ENCODE measurements at places on chromosomes 7 and 10.

- no peak for DNase-seq
Measured at GRCh38 chr7:27678617-27679260, 16.1 kb upstream of the HIBADH start.

GRCh38 chr7:27111042-27111750, 8.7 kb upstream of the HOXA2 start:
- no peak for DNase-seq

GRCh38 chr7:41882745-41883420, 180.0 kb upstream of the INHBA start:
- no peak for DNase-seq

- no peak for DNase-seq
Measured at GRCh38 chr10:2026936-2027335, 289.6 kb upstream of the ADARB2 start.

DNA sequence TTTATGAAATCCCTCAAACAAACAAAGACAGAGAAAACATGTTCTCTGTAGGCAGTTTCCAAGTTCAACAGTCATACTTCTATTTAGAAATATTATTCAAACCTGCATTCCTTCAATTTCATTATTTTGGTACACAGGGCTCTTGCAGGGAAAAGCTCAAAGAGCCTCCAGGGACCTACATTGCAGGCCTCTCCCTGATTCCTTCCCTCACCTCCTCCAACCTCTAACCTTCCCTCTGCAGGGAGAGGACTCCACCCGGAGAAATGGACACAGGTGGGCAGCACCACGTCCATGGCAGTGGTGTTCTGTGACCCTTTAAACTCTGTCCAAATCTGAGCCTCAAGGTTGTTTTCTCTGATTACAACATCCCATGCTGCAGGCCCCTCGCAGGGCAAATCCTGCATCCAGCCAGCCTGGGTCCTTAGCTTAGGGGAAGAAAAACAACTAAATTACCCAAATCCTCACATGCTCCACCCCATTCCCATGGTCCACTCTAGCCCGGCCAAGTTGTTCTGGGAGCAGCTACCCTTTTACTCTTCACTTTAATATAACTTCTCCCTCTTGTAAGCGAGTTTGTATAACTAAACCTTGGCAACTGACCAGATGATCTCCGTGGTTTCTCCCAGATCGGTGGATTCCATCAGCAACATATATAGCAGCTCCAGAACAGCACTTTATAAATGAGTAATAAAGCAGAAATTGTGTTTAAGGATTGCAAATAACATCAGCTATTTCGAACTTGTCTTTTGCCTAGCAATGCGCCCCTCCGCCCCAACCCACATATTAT, 129.8 kb downstream of the CUBN start:
- no peak for DNase-seq

DNA sequence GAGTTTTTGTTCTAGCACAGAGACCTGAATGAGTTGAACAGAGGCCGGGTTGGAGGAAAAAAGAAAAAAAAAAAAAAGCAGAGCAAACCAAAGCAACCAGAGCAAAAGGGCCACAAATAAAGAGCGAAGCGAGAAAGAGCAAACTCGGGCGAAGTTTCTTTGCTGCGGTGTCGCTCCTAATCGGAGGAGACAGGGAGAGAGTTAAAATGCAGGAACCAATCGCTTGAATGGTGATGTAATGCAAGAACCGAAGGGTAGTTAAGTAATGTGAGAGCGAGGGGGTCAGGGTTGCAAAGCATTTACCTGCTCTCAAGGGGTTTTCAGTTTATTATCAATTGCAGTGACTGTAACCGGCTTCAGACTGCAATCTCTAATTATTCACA, 271.7 kb downstream of the TRIL start:
- peak; percentile 75 for DNase-seq

- DNase-seq, result no peak
Measured at GRCh38 chr7:128042012-128042411, 10.8 kb upstream of the LRRC4 start.

DNA sequence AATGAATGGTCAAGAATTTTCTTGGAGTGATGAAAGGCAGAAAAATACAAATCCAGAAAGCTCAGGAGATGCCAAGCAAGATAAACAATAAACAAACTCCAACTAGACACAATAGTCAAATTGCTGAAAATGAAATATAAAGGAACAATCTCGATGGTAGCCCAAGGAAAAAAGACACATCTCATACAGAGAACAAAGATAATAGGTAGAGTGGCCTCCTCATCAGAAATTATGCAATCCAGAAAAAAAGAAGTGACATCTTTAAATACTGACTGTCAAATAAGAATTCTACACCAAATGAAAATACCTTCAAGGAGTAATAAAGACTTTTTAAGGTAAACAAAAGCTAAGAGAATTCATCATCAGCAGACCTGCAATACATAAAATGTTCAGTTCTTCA, 150.4 kb downstream of the ANK3 start:
- DNase-seq, result no peak

GRCh38 chr10:33145451-33146188, 187.6 kb upstream of the ITGB1 start:
- no peak for DNase-seq

DNA sequence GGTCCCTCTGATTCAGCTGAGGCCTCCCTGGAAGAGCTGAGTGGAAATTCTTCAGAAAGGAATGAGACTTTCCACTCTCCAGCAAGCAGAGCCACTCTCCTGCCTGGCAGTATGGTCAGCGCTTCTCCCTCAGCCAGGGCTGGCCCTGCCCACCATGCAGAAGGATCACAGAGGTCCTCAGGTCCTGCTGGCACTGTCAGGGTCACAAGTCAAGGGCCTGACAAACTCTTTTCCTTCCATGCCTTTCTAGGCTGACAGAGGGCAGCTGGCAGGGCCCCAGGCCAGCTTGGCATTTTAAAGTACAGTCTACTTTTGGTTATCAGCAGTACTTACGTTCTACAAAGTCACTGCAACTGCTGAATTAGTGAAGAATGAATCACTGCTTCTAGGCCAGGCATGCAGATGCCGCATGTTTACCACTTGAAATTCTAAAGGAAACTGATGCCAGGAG, 119.3 kb upstream of the FRMD4A start:
- no peak for DNase-seq

DNA sequence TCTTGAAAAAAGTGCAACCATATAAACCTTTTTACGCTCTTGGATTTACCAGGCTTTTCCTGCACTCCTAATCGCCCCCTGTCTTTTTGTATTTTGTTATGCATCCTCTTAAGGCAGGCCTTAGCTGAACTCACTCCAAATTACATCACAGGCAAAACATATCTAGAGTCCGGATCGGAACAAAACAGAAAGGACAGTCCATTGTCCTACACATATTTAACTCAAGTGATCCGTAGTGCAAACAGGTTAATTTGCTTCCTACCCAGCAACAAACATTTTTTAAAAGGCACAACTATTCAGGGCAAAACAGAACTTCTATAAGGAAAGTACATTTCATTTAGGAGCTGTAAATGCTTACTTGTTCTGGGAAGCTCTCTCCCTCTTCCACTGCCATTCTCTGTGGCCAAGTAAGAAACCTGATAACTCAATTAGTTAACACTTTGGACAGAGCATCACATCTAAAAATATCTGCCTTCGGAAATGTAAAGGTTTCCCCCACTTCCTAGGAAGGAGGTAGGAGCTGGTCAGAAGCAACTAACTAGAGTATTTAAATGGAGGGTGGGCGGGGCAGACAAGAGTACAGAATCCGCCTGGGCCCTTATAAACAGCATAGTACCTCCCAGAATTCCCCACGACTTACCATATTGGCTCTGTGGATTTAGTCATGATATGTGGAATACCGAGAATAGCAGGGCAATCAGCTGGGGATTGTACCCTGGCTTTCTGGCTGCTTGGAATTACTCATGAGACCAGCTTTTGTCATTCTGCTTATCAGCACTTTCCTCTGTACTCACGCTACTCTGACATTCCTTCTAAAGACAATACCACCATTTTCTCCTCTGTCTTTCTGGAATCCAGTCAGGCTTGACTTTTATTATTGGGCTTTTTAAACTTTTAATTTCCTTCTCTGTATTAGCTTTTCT, 89.5 kb downstream of the ANK3 start:
- DNase-seq, result peak; percentile 43

- no peak for DNase-seq
Measured at GRCh38 chr7:129835569-129835968, 117.2 kb downstream of the UBE2H start.

DNA sequence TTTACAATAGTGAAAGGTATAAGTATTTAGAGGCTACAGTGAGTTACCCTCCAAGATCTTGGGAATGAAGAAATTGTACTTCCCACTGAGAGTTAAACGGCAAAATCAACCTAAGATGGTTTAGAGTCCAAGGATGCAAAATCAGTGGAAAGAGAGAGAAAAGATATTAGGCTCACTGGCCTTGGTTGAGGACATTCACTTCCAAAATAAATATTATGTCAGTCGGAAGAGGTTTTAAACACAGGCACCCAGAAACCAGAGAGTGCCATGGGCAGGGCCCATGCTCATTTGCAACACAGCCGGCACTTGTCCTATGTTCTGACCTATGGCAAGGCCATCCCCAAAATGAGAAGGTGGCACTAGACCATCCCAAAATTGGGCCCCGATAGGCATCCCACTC, 3.9 kb upstream of the WDR91 start:
- DNase-seq, result no peak

DNA sequence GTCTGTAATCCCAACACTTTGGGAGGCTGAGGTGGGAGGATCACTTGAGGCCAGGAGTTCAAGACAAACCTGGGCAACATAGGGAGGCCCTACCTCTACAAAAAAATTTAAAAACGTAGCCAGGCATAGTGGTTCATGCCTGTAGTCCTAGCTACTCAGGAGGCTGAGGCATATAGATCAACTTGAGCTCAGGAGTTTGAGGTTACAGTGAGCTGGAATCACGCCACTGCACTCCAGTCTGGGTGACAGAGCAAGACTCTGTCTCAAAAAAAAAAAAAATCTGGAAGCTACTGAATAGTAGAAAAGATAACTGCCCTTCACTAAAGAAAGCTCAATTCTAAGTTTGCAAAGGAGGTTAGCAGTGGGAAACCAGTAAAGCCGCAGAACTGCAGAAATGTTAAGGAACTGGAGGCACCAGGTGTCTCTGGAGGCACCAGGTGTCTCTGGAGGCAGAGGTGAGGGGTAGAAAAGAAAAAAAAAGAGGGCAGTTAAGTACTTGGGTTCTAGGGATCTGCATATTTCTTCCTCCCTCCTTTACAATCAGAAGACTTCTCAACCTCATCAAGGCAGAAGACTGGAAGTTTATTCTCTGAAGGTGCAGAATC, 56.5 kb downstream of the RNLS start:
- DNase-seq, result no peak

All from NT2/D1 (cell line).